Large intestine (tissue), 12 donors: ENCODE measurements at places on chromosomes 12 and 14.

DNA sequence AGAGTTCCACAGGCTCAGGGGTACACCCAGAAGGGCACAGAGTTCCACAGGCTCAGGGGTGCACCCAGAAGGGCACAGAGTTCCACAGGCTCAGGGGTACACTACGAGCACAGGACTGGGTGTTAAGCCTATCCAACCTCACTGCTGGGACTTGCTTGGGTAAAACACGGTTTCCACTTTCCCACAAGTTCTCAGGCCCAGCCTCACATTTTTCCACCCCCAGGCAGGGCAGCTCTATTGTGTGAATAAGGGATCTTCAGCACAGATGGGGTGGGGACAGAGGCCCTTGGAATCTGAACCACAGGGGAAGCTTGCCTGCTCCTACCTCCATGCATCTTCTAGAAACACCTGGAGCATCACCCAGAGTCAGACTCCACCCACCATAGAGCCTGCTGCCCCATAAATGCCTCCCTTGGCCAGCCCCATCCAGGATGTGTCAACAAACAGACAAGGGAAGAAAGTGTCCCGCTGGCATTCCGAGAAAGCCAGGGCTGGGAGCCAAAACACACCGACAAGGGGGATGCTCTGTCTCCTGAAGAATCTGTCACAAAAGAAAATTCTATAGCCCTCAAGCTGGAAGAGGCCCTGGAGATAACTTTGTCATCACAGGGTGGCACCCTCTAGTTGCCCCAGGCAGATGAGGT, 4.8 kb downstream of the CRACR2A start:
- no peak for DNase-seq

GRCh38 chr14:92635031-92635430, 113.4 kb downstream of the LGMN start:
- DNase-seq: no peak

DNA sequence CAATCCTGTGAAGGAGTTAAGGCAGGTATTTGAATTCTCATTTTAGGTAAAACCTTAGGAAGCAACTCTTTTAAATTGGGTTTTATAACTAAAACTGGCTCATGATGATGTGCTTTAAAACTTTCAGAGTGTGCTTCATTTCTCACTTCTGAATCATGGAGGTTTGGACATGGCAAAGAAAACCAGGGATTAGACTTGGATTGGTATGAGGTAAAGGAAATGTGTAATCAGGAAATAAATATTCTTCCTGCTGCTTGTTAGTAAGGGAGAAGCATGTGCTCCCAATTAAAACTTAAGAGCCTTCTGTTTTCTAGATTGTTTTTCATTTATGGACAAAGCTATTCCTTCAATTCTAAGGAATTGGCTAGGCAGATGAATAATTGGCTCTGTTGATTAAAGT, 57.4 kb downstream of the FBXO33 start:
- no peak for DNase-seq

- DNase-seq: no peak
These were observed 1216.4 kb upstream of the USP15 start for GRCh38 chr12:61043838-61044237.

DNA sequence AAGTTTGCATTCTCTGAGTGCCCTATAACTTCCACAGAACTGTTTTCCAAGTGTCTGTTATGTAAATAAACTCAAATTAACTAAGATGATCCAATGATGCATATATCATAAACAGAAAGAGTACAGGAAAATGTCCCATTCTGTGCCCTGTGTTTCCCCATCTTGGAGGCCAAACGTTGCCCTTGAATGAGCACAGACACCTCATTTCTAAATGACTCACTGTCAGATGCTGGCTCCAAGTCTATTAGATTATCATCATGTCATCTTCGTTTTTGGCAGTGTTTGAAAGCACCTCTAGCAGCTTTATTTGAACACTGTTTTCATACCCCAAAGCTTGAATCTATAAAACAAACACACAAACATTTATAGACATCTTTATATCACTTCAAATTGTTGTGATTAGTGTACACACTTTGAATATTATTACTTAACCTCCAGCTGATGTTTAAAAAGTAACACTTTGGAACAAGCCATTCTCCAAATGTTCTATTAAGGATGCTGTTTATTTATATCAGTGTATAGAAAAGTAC, 424.2 kb downstream of the NOVA1 start:
- no peak for DNase-seq
